ENCODE measurements at places on chromosomes 13 and 19.

GRCh38 chr19:40539070-40539469, 37.6 kb upstream of the SHKBP1 start:
- no peak for DNase-seq

DNA sequence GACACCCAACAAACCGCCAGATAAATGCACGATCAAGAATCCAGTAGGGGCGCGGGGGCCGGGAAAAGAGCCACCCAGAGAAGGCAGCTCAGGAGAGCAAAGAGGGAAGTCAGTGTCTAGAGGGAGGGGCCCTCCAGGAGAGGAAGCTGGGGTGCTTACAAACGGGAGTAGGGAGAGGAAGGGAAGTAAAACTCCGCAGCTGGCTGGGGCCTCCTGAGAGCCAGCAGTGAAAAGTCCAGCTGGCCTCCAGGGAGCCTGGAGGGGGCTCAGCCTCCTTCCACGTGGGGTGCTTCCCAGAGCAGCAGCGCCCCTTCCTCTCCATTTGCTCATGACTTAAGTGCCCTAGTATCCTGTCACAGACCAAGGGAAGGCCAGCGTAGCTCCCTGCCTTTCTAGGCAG, 51.8 kb downstream of the TMED1 start:
- DNase-seq = no peak

DNA sequence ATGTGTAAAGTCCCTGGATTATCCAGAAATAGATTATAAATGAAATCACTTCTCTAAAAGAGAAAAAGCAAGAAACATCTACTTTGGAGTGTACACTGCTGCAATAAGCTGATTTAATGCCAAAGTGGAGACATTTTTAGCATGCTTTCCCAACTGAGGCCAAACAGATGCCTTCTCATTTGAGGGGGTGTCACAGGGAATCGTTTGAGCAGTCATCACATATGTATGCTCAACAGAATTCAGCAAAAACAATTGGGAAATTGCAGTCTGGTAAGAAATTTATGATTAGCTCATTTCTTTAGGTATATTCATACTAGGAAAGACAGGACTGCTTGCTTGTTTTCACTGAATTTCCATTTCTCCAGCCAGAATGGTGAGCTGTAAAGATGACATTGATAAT, 27.3 kb upstream of the TPP2 start:
- no peak for DNase-seq

- DNase-seq = no peak
Observed at GRCh38 chr19:39924389-39924788, 10.0 kb downstream of the FCGBP start.
